Dorsolateral prefrontal cortex (tissue), 122 donors: ENCODE measurements at places on chromosomes 16 and 17. TPM values are rescaled to one million over a fixed set of nuclear protein-coding genes. Genes with fewer than 3 reads are reported as not detected.

DNA sequence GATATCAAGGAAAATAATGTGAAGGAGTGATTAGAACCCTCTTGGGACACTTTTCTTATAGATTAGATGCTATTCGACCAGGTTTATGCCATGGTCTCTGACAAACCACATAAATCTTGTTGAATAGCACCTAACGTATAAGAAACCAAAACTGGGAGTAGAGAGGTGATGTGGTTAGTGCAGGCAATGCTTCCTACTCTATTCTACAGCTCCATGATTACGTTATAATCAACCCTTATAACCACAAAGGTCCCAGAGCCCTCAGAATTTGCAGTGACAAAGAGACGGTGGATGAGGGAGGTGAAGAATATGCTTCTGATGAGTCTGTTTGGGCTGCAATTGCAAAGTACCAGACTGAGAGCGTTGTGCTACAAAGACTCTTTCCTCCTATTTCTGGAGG lies 78.4 kb downstream of the ARHGAP44 start:
- DNase-seq = no peak

DNA sequence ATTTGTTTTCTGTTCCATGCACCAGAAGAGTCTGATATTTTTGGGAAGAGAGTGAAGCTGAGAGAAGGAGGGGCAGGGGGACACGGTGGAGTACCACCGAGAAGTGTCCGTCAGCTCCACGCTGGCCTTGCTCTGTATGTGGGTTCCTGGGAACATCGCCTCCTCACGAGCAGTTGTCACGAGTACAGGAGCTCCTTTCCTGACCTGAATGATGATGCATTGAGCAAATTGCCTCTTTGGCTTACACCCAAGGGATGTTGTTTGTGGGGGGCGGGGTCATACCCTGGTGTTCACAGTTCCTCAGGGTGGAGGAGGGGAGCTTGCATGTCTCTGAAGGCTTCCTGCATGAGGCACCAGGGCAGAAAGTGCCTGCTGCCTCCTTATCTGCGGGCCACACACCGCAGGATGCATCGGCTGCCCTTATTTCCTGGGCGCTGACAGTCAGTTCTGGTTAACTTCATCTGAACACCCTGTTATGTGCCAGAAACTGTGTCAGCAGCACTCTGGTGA lies 36.2 kb downstream of the RGS9 start:
- DNase-seq = no peak

- peak; percentile 96 for DNase-seq
These were observed 1.6 kb downstream of the TPPP3 start for GRCh38 chr16:67391424-67392300.

CCL4 gene
- total RNA-seq = 0.78 TPM

EME1 gene
- total RNA-seq = not detected

AOC2 gene
- total RNA-seq = 3.0 TPM

GP1BA gene
- not detected for total RNA-seq

DNA sequence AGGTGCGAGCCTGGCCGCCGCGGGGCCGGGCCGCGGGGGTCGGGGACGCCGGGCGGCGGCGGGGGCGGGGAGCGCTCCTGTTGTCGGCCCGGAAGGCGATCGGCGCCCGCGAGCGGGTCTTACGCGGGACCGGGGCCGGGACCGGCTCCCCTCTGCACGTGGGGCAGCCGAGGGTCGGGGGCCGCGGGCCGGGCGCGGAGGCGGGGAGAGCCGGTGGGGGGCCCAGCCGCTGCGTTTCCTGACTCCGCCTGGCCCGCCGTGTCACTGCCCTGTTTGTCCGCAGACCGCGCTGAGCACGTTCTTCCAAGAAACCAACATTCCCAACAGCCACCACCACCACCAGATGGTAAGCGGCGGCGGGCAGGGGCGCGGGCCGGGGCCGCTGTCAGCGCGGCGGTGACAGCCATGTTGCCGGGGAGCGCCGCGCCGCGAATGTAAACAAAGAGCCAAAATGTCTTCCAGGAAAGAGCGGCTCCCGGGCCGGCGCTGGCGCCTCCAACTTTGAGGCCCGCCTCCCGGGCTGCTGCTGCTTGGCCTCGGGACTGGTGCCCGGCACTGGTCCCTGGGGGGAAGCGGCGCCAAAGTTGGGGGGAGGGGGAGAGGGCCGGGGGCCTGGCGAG lies 586 bp downstream of the UBALD2 start:
- peak; percentile 44 for DNase-seq
